ENCODE measurements at places on chromosomes 4 and X. TPM values are rescaled to one million over a fixed set of nuclear protein-coding genes. Genes with fewer than 3 reads are reported as not detected.

The RS1 gene
- not detected for total RNA-seq

The C4orf50 gene
- 0.17 TPM for total RNA-seq

The USP17L24 gene
- not detected for total RNA-seq

The LRCH2 gene
- 3.8 TPM for total RNA-seq

The GPR34 gene
- not detected for total RNA-seq

The FNIP2 gene
- total RNA-seq: 10.2 TPM

The CXCL3 gene
- total RNA-seq: 3.5 TPM

The CT45A5 gene
- not detected for total RNA-seq

The TAF7L gene
- 0.17 TPM for total RNA-seq

The BTC gene
- total RNA-seq: 0.07 TPM

The FRG2 gene
- total RNA-seq: not detected

The ZFP42 gene
- total RNA-seq: 120 TPM

The TMPRSS11D gene
- total RNA-seq: not detected

The XK gene
- total RNA-seq: 1.4 TPM

The AWAT2 gene
- total RNA-seq: not detected

The EMCN gene
- not detected for total RNA-seq

The SOWAHB gene
- total RNA-seq: 1.5 TPM
